HS-27A (cell line): ENCODE measurements at places on chromosomes 6 and 20.

DNA sequence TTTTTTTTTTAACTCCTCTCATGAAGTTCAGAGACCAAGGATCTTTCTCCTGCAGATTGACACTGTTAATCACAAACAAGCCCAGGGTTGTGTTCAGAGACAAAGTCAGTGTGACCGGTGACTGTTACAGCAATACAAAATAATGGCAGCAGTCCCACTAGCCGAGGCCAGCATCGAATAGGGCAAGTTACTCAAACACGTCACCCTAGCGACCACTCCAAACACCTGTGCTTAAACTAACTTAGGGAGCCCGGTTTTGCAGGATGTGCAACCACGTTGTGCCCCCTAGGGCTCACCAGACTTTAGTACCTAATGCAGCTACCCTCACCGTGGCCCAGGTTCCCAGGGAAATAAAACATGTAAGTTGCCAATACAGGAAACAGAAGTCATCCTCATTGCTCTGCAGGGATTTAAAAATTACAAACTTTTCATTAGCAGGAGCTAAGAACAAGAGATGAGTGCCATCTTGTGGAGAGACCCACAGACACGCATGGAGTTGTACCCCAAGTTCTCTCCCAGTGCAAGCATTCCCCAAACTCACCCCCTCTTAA, 38.1 kb downstream of the FAM50B start:
- no peak for DNase-seq

DNA sequence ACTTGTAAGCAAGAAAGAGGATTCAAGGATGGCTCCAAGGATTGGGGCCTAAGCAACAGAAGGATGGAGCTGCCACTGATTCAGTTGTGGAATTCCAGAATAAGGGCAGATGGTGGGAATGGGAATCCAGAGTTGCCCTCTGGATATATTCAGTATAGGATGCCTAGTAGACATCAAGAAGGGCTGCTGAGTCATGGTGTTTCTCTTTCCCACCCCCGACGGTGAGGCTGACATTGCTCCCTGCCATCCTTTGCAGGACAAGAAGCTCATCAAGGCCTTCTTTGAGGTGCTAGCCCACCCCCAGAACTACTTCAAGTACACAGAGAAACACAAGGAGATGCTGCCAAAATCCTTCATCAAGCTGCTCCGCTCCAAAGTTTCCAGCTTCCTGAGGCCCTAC, 11.2 kb upstream of the ZNF76 start:
- DNase-seq = no peak

- DNase-seq = no peak
Observed at GRCh38 chr6:150587637-150588036, 12.0 kb upstream of the PLEKHG1 start.

DNA sequence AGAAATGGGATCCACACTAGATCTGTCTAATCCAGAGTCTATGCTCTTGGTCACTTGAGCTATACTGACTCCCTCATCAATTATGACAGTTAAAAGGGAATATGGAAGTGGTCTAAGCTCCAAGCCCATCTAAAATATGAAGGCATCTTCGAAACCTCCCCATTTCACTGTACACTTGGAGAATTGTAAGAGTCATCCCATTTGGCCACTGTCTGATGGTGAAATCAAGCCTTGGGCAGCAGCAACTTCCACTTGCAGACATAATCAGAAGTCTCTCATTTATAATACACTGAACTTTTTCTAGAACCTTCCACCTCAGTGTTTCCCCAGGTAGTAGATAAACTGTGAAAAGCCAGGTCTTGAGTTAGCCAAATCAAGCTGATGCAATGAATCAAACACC, 26.3 kb upstream of the UBR2 start:
- DNase-seq = no peak

GRCh38 chr20:13249118-13249797, 28.2 kb downstream of the ISM1 start:
- DNase-seq = no peak

DNA sequence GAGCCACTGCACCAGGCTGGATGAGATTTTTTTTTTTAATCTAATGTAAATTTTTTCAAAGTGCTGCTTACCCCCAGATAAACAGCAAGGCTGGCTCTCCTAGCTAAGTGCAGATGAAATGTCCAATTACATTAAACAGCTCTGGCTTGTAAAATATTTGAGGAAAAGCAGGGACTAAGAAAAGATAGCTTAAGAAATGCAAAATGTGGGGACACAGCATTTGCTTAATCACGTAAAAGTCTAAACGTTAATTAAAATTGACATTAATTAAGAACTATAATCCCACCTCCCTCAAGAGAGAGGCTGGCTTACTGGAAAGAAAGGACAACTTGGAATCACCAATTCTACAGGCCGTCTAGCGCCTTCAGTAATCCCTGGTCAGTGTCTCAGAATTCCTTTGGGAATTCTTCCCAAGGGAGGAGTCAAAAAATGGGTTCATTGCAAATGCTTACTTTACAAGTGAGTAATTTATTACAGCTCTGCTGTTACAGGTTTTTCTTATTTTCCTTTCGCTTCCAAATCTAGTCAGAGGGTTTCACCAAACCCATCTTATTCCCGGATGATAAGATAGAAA, 13.6 kb upstream of the MARCKS start:
- DNase-seq = no peak
